Stimulated activated CD8-positive, alpha-beta memory T cell treated with anti-CD3 and anti-CD28 coated beads, Interleukin-4, amount 100 ng/mL, for 1 hour (primary cell): ENCODE measurements at places on chromosomes 3 and 15.

- DNase-seq, result no peak
Measured at GRCh38 chr3:149393345-149394160, 16.1 kb upstream of the TM4SF1 start.

DNA sequence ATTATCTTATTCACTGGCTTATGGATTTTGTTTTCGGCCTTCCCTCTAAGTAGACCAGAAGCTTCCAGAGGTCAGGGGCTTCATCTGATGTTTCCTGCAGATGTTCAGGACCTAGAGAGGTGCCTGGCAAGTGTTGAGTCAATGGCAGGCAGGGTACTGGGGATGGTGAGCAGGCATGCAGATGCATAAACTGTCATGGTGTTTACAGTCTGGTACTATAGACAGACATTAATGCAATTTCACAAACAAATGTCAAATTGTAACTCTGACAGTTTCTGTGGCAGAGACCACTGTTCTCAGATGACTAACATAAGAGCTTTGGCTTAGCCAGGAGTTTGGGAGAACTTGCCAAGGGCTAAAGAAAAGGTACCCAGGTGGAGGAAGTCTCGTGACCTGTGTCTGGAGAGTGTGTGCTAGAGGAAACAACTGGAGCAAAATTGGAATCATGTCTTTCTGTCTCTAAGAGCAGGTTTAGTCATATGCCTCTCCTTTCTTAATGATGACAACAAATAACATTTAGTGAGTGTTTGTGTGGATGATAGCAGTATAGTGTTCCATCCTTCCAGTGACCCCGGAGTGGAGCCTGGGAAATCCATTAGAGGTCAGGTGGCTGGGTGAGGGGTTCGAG is 53.7 kb upstream of the TRAK1 start:
- DNase-seq, result no peak

GRCh38 chr3:77588863-77589262 is 549.0 kb downstream of the ROBO2 start:
- DNase-seq, result no peak

- DNase-seq, result no peak
Measured at GRCh38 chr3:59566481-59566975, 516.7 kb upstream of the CFAP20DC start.
